Right ventricle myocardium superior (tissue), 1 donor: ENCODE measurements at places on chromosomes 2 and 18. TPM values are rescaled to one million over a fixed set of nuclear protein-coding genes. Genes with fewer than 3 reads are reported as not detected.
A peak's percentile ranks its signal among the peaks of the same experiment; 100 is the strongest.

The NFU1 gene
- 134 TPM for total RNA-seq

The ARHGAP15 gene
- total RNA-seq: 5.4 TPM

The SEH1L gene
- 17.3 TPM for total RNA-seq

The AQP12A gene
- not detected for total RNA-seq

The MC2R gene
- total RNA-seq: not detected

The PRSS56 gene
- total RNA-seq: 0.19 TPM

The HDAC4 gene
- 24.9 TPM for total RNA-seq

The M1AP gene
- total RNA-seq: not detected

GRCh38 chr2:232525791-232526371 is at the start of gene CHRND:
TSS of gene CHRND (plus strand) at chr2:232526160. CDS start at chr2:232526216, 56 bp downstream.
- peak; percentile 57 for DNase-seq

DNA sequence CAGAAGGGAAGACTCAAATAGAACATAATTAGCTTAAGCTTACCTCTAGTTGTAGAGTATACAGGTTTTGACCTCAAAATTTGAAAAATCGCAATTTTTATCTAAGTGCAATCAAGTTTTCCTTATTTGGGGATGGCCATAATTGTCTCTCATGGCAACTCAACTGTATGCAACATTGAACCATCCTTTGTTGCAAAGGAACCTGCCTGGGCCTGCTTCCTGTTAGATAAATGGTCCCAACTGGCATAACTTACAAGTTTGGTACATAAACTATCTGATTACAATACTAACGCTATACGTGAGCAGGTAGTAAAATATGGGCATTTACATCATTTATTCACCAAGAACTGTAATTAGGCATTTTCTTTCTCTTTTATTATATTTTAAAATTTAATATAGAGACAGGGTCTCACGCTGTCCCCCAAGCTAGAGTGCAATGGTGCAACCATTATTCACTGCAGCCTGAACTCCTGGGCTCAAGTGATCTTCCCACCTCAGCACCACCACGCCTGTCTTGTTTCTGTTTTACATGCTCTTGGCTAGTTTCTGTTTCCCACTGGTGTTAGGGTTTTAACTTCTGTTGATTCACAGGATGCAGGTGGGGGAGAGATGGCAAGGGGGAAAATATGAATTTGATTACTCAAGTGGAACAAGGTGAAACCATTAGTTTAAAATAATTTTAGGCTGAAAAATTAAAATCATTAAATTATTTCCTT is 55.3 kb upstream of the B3GNT2 start:
- no peak for DNase-seq

DNA sequence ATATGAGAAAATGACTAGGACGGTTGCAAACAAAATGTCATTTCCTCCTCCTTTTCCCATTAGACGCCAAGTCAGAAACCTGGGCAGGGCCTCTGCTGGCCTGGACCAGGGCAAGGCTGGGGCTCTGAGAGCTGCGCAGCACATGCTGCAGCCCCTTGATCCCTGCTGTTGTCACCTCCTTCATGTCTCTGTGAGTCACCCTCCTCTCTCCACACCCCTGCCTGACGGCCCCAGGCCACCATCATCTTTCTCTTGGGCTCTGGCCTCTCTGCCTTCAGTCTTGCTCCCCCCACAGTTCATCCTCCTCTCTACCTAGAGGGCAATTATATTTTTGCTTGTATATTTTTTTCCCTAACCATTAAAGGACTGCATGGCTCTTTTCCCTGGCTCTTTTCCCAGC is 10.0 kb downstream of the FLACC1 start:
- DNase-seq: no peak

DNA sequence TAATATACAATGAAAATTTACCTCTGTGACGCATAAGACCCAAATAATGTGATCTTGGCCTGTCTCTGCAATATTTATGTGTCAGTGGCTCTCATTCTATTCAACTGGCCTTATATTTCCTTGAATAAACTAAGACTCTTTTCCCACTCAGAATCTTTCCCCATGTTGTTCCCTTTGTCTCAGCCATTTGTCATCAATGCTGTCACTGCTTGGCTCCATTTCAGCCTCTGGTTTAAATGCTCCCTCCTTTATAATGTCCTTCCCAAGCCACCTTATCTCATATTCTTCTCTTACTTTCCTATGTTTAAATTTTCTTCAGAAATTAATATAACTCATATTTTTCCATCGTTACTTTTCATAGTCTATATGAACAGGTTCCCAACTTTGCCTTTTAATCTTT is 158.3 kb upstream of the DTNA start:
- DNase-seq: no peak

GRCh38 chr2:57549642-57550102 is 496.9 kb upstream of the VRK2 start:
- DNase-seq: no peak

GRCh38 chr2:163852616-163853015 is 116.8 kb upstream of the FIGN start:
- no peak for DNase-seq

DNA sequence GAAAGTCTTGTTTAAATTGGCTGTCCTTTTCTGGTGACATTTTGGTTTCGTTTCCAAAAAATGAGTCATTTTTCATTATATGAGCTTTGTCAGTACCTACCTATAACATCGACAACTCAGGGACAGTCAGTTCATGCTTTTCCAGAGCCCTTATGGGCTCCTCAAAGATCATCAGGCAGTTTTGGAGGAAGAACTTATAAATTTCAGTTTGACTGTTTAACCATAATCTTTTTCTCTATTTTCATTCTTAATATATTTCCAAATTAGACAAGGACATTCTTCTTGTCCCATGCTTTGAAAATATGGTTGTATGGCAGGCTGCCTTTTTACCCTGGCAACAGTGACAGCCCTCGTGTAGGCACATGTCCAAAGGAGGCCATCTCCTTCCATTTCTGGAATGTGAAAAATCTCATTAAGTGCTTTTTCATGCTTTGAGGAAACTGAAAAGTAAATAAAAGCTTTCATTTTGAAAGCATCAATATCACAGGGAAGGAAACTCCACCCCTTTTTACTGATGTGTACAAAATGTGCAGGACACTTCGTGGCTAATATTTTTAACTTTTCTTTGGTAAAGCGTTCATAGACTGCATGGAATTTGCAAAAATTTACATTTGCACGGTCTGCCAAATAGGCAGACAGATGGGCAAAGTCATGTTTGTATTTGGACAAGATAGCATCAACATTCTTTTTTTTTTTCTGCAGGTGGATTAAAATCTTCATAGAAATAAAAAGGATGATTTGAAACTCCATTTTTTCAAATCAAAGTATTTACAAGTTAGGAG is 7.2 kb upstream of the PROC start:
- DNase-seq: no peak

DNA sequence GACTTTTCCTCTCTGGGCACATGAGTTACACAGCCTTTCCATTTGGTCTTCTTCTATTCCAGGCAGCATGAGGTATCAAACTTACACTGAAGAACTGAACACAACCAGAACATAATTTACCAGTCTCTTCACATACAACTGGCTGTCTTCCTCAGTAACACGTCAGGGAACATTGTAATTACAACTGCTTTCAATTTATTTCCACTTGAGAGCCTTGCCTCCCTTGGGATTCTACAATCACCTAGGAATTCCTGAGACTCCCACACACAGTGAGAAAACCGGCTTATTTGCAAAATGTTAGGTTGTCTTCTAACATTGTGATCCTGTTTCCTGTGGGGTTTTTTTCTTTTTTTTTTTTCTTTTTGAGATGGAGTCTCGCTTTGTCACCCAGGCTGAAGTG is 149.9 kb downstream of the TMX3 start:
- no peak for DNase-seq

- DNase-seq: no peak
Measured at GRCh38 chr18:54713386-54713785, 114.9 kb upstream of the RAB27B start.

- no peak for DNase-seq
Measured at GRCh38 chr2:126227250-126227649, 428.7 kb upstream of the GYPC start.

DNA sequence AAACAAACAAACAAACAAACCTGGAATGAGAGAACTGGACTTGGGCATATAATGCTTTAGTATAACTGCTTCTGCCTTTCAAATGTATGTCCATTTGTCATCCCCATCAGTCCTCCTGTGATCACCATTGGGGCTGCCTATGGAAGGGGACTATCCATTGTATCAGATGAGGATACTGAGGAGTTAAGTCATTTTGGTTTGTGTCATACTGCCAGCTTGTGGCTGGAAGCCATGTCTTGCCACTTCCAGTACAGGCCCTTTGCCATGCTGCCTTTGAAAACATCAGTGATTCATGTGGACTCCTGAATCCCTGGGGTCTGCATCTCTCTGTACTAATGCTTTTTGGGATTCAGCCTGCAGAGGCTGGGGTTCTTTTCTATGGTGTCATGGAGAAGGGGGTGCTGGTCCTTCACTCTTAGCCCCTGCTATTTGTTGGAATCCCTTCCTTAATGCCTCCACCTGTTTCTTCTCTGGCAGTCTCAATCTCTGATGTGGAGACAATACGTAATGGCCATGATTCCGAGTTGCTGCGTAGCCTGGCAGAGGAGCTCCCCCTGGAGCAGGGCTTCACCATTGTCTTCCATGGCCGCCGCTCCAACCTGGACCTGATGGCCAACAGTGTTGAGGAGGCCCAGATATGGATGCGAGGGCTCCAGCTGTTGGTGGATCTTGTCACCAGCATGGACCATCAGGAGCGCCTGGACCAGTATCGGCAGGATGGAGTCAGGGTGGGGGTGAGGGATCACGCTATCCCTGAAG is 10.6 kb downstream of the PLCD4 start:
- DNase-seq: no peak

DNA sequence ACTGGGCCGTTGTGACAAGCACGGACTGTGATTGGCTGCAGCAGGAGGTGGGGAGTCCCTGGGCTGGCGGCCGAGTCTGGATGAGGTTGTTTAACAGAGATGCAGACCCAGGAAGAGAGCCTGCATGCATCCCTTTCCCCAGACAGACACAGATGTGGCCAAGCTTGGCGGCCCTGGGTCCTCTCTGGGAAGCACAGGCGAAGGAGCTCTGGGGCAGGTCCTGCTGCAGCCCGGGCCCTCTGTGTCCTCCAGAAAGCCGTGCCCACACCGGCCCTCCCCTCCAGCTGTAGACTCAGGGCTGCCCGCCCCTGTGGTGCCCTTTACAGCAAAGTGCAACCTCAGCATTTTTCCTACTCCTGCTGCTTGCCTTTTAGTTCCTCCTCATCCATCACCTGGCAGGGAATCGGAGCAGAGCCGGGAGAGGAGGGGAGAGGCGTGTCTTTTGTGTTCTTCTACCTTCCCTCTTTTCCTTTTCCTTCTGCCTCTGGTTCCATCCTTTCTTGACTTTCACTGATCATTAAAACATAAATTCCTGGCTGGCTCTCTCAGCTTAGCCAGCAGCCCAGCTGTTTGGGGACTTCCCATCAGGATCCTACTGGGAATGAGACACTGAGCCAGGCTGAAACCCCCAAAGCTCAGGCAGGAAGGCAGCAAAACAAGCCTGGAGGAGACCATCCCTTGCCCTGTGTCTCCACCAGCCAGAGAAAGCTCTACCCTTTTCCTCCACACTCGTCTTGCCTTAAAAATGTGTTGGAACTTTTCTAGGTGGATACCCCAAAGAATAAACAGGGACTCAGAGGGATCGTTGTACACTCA is 75.0 kb downstream of the CTIF start:
- DNase-seq: peak; percentile 73

DNA sequence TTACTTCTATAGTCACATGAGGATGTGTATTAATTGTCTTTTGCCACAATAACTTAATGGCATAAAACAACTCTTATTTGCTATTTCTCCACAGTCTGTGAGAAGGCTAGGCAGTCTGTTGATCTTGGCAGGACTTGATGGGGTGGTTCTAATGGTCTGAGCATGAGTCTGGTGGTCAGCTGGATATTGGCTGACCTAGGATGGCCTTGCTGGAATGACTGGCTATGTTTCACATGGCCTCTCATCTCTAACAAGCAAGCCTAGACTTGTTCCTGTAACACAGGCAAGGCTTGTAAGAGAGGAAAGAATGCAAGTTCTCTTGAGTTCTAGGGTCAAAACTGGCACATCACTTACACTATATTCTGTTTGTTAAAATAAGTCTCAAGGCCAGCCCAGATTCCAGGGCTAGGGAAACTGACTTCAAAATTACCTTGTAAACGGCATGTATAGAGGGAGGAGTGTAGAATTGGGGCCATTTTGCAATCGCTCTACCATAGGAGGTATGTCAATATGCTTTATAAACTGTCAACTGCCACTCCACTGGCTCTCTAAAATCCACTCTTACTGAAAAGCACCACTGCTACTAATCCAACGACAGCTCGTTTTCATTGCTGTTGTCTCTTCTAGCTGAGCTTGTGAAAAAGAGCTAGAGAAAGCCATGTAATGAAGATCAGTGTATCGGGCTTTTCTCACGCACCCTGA is 325.0 kb upstream of the PKDCC start:
- DNase-seq: no peak

GRCh38 chr2:45652090-45653031 is 886 bp downstream of the PRKCE start:
- peak; percentile 55 for DNase-seq

GRCh38 chr2:201994973-201995638 is 38.5 kb upstream of the FZD7 start:
- DNase-seq: no peak

GRCh38 chr2:74515981-74516633 is 1.9 kb downstream of the TLX2 start:
- peak; percentile 85 for DNase-seq

DNA sequence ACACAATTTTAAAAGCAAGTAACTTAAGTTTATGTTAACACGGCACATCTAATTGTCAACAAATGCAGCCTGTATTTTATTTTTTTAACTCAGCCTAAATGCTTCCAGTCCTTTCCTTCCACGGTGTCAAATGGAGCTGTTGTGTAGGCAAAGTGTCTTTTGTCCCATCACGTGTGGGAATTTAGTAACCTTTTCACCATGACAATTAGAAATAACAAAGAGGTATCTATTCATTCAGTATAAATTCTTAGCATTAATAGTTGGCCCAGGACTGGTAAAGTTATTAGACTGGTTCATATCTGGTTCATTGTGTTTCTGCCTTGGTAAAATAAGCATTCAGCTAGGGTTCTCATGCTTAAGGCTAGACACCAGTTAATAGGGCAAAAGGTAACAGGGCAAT is 47.9 kb downstream of the FRZB start:
- DNase-seq: no peak

DNA sequence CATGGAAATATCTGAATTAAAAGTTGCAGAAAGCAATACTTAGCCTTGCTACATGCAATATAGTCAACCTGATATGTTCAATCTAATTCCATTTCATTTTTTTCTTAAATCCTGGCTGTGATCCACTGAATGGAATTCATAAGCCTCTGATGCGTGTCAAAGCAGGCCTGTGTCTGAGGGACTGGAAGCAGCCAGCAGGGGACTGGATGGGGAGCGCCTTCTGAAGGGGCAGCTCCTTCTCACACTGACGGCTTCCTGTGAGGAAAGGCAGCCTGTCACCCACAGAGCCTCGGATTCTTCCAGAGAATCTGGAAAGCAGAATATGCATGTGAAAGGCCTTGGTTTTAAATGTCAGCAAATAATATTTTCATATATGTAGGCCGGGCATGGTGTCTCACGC is 73.5 kb downstream of the KCNF1 start:
- no peak for DNase-seq
